ENCODE measurements at places on chromosomes 5 and 9.

DNA sequence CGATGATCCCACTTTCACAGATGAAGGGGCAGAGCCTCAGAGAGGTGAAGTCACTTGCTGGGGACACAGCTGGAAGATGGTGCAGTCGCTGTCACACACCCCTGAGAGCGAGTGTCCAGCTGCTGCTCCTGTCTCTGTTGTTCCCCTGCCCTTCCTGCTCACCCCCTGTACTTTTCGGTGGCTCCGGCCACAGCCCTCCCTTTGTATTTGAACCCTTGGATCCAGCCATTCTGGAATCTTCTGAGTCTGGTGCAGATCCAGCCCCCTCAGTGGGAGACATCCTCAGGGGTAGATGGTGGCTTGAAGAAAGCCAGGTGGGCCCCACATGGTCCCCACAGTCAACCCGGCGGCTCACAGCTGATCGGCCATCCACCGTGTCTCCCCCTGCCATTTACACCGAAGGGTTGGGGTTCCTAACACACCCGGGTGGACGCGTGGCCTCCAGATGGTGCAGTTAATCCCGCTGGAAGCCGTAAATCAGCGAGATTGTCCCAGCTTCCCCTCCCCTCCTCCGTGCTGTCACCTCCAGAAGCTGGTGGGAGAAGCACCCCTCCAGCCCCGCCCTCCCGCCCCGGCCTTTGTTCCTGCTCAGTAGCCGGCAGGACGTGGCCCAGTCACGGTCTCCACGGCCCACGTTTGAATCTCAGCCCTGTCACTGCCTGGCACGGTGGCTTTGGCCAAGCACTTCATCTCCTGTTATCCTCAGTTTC, 204.8 kb downstream of the C9orf50 start:
- no peak for DNase-seq

DNA sequence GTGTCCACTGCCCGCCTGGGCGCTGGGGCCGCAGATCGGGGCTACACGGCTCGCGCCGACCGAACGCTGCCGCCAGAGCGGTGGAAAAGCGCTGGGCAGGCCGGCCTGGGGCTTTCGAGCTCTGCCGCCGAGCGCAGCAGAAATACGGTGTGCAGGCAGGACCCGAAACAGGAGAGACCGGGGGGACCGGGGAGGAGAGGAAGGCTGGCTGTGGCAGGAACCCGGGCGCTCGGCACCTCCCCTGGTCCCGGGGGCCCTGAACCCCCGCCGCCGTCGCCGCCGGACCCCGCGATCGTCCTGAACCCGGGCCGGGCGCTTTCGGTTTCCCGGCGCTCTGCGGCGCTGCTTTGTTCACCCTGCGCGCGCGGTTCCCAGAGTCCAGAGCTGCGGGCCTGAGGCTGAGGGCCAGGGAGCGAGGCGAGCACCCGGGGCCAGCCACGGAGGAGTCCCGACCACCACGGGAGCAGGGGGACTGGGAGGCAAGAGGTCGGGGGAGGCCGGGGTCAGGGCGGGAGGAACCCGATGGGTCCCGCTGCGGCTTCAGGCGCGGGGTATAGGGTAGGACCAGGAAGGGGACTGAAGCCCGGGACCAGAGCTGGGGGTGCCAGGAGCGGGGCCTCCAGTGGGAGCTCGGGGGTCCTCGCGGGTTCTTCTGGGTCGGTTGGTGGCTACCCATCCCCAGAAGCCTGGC, 12.0 kb downstream of the IRX2 start:
- DNase-seq = no peak

DNA sequence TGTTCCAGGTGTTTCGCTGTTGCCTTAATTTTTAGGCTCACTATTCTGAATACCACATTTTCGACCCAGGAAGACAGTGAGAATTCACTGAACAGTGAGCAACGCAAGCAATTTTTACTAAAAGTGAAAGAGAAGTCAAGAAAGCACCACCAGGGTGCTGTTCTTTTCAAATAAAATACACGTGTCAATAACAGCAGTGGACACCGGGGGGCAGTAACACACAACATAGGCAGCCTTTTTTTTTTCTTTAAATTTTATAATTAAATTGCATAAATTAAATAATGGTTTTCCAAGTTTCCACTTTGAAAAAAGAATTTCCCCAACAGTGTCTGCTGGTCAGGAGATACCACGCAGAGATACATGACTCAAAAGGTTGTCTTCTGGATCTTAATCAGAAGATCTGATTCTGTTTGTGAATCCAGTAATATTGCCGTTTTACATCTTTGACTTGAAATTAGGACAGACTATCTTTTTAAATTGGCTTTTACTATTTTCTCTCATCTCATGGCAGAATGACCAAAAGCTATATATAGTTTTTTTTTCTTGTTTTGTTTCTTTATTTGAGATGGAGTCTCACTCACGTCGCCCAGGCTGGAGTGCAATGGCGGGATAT, 47.1 kb upstream of the SH3GL2 start:
- no peak for DNase-seq

GRCh38 chr9:113519426-113520108, 56.0 kb downstream of the RGS3 start:
- DNase-seq = no peak

DNA sequence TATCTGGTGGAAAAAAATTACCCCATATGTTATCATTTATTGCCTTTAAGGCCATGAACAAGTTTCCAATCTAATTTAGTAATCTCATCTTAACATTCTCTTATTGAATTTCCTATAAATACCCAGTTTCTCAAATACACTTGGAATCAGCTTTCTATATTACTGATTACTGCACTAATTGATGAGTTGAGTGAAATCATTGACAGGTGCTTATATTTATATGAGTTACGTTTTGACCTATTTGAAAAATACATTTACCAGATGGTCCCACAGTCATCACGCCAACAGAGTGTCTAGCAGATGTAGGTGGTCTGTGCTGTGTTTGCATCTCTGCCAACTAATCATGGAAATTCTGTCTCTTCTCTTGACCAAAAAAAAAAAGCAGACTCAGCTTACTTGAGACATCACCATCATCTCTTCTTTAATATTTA, 307.3 kb upstream of the NREP start:
- no peak for DNase-seq
